ENCODE measurements at places on chromosomes 4 and X.
A peak's percentile ranks its signal among the peaks of the same experiment; 100 is the strongest.

GRCh38 chr4:87978681-87979080, 3.2 kb downstream of the SPP1 start:
- no peak for DNase-seq

DNA sequence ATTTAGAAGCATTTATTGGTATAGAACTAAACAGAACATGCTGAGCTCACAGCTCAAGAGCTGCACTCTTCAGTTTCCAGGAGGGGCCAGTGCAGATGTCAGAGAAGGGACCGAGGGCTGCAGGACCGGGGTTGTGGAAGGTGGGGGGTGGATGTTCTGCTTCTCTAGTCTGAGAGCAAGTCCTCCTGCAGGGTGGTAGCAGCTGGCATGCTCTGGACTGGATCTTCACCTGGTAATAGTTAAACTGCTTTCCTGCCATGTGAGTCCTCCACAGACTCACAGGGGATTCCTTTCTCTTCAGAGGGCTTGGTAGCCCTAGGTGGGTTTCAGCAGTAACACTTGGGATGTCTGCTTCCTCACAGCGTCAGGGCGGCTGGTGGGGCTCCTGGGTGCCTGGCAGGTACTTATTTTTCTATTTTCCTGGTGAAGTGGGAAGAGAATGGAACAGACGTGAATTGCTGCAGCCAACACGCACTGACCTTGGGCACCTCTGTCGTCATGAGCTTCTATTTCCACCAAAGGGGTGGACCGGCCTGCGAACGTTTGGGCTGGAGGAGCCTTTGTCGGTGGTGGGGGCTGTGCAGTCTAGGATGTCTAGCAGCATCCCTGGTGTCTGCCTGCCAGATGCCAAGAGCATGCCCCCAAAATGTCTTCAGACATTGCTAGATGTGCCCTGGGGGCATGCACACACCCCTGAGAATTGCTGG, 2.5 kb downstream of the MAEA start:
- DNase-seq, result no peak

GRCh38 chrX:22081475-22082092, 49.5 kb downstream of the PHEX start:
- DNase-seq, result peak; percentile 67

GRCh38 chr4:17781300-17782287, at the start of gene FAM184B:
Gene FAM184B, minus strand, starts transcription at chr4:17781621. Its CDS starts 322 bp downstream, at chr4:17781299.
- DNase-seq, result peak; percentile 47

GRCh38 chr4:81424336-81424735, 47.4 kb downstream of the RASGEF1B start:
- DNase-seq, result no peak

- DNase-seq, result no peak
These were observed 321.3 kb downstream of the TMA16 start for GRCh38 chr4:163815776-163816175.

- DNase-seq, result no peak
These were observed 90.2 kb downstream of the SHOX start for GRCh38 chrX:720825-721224.

DNA sequence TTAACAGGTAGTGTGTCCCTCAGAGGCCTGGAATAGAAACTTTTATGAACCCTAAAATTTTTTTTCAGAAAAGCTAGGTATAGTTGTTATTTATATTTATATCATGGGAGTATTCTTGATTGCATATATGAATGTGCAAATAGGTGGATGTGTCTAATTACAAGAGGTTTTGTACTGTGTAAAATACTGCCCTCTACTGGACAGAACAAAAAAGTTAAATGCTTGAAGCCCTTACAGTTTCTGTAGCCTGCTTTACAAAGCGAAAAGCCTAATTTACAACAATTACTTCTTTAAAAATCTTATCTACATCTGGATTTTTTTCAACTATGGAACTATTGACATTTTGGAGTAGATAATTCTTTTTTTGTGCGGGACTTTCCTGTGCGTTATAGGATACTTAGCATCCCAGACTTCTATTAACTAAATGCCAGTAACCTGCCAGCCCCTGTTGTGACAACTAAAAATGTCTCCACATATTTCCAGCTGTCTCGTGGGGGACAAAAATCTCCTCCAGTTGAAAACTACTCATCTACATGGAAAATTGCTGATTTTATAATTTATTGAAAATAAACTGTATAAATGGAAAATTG, 35.1 kb downstream of the ENPEP start:
- DNase-seq, result no peak

GRCh38 chrX:54937416-54937815, 16.8 kb downstream of the TRO start:
- DNase-seq, result no peak

- DNase-seq, result no peak
These were observed 221.3 kb downstream of the IDS start for GRCh38 chrX:149283853-149284252.

DNA sequence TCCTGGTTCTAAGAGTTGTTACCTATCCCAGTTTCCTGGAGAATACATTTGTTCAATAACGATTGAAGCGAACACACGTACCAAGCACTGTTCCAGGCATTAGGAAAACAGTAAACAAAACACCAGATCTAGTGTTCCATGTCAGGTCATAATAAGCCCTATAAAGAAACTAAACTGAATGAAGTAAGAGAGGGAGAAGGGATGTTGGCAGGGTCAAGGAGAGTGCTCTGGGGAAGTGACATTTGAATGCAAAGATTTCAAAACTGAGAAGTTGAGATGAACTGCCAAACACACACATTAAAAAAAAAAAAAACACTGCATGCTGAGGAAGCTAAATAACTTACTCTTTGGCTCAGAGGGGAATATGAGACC, 14.4 kb upstream of the ENAM start:
- no peak for DNase-seq

- no peak for DNase-seq
These were observed 145.6 kb upstream of the KCNIP4 start for GRCh38 chr4:22094217-22094616.

GRCh38 chr4:5965225-5965624, 53.0 kb downstream of the C4orf50 start:
- no peak for DNase-seq

Measured in WTC11 (cell line).